NCI-H524 treated with DMSO at 0.1 percent for 48 hours (cell line): ENCODE measurements at places on chromosomes 11 and 22.

DNA sequence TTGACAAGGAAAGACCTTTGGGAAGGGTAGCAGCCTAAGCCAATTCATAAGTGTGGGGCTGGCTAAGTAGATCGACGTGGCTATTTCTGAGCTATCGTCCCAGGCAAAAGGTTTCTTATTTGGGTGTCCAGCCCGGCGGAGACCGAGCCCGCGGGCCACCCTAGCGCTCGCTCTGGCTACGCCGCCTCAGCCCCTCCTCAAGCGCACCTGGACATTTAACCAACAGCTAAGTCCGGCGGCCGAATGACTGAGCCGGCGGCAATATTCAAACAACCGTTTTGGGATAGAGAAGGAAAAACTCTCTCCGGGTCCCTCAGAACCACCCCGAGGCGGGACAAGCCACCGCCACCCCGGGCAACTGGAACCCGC lies 457 bp downstream of the RNF141 start:
- no peak for DNase-seq

GRCh38 chr22:45692549-45692948 lies 20.9 kb downstream of the ATXN10 start:
- DNase-seq: no peak

DNA sequence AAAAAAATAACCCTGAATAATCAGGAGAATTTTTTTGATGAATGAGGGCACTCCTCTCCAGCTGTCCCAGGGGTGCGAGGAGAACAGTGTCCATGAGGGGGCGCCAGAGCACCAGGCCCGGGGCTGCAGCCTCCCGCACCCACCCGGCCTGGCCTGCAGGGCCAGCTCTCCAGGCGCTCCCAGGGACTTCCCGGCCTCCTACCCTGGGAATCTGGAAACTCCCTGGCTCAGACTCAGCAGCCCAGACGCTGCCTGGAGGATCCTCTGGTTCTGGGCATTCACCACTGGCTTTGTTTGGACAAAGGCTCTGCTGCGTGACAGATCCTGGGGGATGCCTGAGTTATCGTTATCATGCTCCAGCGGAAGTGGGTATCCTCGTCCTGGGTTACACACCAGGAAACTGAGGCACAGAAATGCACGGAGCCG lies 31.0 kb downstream of the MCM5 start:
- DNase-seq: no peak

DNA sequence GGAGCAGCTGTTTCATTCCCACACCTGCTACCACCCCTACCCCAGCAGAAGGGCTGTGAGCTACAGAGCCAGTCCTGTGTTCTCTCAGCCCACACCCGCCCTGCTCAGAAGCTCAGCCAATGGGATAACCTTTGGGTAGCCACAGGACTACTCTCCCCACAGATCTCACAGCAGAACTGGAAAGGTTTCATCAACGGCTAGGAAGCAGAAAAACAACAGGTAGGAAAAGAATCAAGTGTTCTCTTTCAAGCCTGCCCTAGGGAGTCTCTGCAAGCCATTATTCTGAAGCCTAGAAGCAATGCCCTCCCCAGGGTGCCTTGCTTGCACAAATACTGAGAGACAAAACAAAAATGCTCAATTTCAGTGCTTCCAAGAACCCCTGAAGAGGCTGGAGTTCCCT lies 77.2 kb downstream of the TMPRSS5 start:
- DNase-seq: no peak

GRCh38 chr22:44661070-44661469 lies 40.9 kb upstream of the PRR5 start:
- no peak for DNase-seq

DNA sequence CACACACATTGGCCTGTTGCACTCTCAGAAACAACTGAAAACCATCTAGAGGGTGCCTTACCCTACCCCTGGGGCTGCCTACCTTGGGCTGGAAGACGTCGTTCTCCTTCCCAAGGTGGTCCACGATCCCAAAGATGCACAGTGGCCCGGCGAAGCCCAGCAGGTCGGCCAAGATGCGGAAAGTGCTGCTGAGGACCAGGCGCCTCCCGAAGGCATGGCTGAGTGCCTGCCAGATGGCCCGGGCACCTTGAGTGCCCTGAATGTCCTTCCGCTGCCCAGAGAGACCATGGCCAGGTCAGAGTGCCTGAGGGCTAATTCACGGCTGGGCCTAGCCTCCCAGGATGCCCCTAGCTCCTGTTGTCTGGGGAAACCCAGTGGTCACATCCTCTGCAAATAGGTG lies 16.2 kb downstream of the ABCC8 start:
- DNase-seq: no peak

GRCh38 chr11:10461276-10461790 lies 6.3 kb downstream of the AMPD3 start:
- no peak for DNase-seq

- DNase-seq: no peak
Observed at GRCh38 chr11:45083544-45084087, 62.8 kb upstream of the PRDM11 start.

DNA sequence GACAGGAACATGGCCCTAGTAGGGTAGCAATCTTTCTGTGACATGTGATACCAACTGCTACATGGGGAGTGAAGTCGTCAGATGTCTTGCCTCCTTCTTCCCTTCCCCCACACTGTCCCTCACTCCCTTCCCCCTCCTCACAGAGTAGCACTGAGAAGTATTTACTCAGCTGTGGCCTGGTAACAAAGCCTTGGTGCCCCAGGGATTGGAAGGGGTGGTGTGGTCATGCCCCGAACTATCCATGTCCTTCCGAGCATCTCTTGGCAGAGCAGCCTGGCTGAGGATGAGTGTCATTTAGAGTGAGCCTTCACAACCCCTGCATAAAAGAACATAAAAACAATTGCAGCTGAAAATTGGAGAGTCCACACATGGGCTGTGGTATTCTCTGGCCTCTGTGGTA lies 46.1 kb downstream of the ARFGAP2 start:
- no peak for DNase-seq

DNA sequence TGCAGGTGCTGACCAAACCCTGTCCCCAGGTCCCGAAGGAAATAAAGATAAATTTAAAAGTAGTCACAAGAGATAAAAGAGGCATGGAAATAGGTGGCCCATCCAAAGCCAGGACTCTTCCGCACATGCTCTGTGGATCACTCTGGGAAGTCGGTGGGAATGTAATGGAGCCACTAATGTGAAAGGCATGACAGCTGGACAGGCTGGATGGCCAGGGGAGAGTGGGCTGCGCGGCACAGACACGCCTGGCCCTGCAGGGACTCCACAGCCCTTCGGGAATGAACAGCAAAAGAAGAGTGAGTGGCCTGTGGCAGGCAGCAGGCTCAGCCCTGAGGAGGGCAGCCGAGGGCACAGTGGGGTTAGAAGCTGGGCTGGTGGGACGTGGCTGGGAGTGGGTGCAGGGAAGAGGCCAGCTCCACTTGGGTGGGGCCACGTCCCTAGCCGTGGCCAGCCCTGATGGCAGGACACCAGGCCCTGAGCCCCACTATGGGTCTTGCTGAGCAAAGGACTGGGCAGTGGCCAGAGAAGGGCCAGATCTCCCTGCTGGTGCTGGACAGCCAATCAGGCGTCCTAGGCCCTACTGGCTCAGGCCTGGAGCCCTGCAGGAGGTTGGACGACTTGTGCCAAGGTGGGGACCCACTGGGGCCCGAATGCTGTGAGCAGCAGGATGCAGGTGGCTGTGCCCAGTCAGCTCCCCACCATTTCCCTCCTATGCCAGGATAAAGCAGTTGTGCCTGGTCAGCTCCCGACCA lies 31.3 kb upstream of the GNB1L start:
- DNase-seq: no peak

DNA sequence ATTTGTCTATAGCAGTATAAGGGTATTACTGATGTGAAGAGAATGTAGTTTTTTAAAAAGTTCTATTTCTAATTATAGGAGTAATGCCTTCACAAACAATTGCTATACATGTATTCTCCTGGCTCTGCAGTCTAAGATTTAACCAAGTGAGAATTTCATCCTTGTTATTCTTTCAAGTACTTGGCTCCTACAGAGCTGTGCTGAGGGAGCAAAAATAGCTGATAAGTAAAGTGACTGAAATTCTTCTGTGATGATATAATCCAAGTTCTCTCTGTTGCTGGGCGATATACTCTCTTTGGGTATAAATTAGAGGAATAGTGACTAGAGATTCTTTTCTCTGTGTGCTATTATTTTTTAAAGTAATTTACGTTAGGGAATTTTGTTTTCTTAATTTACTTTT lies 68.0 kb downstream of the PGR start:
- DNase-seq: no peak

DNA sequence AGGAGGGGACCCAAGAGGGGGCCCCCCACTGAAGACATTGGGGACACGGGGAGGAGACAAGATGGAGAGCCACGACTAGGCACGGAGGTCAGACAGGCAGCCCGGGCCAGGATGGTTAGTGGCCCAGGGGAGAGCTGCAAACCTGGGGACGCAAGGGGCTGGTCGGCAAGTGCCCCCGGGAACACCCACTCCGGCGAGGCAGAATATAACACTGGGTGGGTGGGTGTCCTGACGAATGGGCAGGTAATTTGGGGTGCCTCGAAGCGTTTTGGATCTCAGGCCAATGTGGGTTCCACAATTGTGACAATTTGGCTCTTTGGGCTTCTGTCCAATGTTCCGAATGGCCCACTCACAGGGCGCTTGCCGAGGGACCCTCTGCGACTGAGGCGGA lies 9.9 kb downstream of the IGF2 start:
- no peak for DNase-seq

- DNase-seq: no peak
Observed at GRCh38 chr11:20010851-20011225, 149.4 kb downstream of the DBX1 start.

- DNase-seq: no peak
Observed at GRCh38 chr11:114132944-114133394, 73.5 kb downstream of the ZBTB16 start.

DNA sequence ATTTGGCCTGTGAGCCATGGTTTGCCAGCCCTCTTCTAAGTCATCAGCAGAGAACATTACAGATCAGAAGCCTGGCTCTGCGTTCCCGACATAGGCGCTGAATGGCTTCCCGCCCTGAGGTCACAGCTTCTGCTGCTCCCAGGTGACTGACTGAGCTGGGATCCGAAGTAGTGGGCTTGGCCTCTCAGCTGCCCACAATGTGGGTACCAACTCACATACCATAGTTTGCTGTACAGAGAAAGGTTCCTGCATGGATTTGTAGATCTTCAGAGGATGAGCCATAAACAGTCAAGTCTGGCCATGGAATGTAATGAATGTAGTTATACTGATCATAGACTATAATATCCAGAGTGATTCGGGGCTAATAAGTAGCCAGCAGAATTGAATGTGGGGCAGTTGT lies 42.6 kb downstream of the TEAD1 start:
- DNase-seq: no peak

- no peak for DNase-seq
Observed at GRCh38 chr11:83681906-83682610, 395.9 kb upstream of the CCDC90B start.

GRCh38 chr22:46509416-46510089 lies 27.9 kb downstream of the CELSR1 start:
- no peak for DNase-seq

DNA sequence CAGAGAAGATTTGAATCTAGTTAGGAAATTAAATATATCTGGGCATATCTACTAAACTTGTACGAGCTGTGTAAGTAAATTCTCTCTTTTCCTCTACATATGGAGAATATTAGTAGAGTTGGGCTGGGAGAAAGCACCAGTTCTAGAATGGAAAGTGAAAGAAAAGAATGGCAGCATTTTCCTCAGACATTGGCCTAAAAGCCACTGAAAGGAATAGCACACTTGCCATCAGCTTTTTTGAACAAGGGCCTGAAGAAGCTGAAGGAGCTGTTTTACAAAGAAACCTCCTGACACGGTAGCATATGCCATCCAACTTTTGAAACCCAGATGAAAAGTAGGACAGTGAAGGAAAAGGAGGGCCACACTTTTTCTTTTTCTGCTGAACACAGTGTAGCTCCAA lies 1563.7 kb upstream of the TENM4 start:
- no peak for DNase-seq
